ENCODE measurements at places on chromosomes 7 and 10. TPM values are rescaled to one million over a fixed set of nuclear protein-coding genes. Genes with fewer than 3 reads are reported as not detected.

DNA sequence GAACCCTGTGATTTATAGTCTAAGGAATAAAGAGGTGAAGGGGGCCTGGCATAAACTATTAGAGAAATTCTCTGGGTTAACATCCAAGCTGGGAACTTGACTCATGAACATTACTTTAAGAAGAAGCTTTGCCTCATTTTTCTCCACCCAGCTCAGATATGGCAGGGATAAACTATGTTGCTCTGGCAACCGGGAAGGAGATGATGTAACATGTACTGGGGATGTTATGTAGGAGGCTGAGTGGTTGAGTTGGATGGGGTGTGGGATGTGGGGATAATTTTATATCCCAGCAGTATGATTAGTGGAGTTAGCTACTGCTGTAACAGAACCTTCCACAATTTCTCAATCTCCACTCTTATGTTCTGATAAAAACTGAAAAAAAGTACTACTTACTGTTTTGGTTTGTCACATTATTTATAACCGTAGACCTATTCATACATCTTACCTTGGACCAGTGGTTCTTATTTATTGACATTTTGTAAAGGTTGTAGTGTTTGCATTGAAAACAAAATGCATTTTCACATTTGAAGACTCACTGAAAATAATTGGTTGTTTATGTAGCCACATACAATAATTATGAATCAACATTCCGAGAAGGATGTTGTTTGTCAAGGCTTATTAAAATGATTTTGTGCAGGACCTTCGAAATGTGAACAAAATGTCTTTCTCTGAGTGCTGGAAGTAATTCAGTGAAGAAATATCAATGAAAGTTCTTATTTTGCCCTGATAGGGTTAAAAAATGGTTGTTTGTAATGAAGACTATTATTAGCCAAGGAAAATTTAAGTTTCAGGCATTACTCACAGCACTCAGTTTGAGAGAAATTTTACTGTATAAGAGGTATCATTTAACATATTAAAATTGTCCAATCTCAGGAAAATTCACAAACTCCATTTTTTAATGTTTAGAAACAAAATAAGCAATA lies 1.3 kb downstream of the OR2F2 start:
- no peak for DNase-seq

- DNase-seq = peak; percentile 76
Observed at GRCh38 chr10:71633920-71634319, 85.7 kb downstream of the C10orf105 start.

CDHR3 gene
- total RNA-seq = 9.5 TPM

UCMA gene
- not detected for total RNA-seq

All from H7 (cell line).